ENCODE measurements at places on chromosomes 4 and X.

- no peak for DNase-seq
These were observed 237.6 kb upstream of the NDST3 start for GRCh38 chr4:117796677-117797076.

- no peak for DNase-seq
These were observed 81.0 kb upstream of the ESX1 start for GRCh38 chrX:104335756-104336155.

DNA sequence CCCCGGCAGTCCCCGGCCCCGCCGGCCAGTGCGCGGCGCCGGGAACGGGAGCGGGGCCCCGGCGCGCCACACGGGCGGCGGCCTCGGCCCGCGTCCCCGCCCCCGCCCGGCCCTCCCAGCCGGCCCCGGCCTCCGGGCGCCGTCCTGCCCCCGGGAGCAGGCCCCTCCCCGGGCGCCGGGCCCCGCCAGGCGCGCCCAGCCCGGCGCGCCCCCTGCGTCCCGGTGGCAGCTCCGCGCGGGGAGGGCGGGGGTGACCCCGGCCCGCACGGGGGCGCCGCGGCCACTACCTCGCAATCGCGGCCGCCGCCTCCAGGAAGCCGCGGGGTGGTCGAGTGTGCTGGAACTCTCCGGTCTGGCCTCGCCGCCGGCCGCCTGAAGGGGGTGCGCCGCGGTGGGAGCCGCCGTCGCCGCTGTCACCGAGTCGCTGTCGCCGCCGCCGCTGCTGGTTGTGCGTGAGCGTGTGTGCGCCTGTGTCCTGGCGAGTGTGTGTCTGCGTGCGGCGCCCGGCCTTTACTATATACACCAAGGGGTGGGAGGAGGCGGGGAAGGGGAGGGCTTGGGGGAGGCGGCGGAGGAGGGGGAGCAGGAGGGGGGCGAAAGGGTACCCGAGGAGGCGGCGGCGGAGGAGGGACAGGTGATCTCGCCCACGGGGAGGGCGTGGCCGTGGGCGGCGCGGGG, at the start of gene RAI2:
RAI2 (minus strand) TSS at position 488 of the 678 bp plus-strand sequence. CDS start 59,288 bp downstream, outside the sequence.
- DNase-seq: no peak

- DNase-seq: no peak
These were observed 389.5 kb upstream of the GRID2 start for GRCh38 chr4:91914176-91914804.

DNA sequence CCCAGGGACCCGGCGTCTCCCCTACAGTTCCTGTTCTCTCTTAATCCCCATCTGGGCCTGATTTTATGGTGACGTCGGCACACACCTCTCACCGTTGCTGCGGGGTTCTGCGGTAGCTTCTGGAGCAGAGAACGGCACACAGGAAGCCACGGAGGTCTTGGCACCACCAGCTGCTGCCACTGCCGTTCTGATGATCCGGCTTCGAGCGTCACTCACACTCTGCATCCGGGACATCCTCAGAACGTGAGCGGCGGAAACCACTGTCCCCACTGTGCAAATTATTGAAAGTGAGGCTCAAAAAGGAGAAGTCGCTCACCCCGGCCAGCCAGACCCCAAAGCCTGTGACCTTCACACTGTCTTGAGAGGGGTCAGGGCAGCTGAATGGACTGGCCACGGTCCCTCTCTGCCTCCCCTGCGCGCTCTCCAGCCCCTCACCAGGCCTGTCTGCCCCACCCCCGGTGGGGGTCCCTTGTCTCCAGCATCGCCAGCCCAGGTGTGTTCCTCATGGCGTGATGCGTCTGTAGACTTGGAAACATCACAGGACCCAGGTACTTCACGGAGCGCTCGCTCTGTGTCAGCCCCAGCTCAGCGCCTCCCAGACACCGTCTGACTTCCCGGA, 201.1 kb downstream of the AFAP1 start:
- DNase-seq: no peak

DNA sequence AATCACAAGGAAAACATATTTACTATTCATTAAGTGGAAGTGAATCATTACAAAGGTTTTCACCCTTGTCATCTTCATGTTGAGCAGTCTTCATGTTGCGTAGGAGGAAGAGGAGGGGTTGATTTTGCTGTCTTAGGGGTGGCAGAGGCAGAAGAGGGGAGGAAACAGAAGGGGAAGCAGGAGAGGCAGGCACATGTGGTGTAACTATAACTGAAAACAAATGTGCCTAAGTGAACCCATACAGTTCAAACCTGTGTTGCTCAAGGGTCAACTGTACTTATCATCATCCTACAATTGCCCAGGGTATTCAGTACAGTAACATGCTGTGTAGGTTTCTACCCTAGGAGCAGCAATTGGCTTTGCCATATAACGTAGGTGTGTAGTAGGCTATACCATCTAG, 47.2 kb downstream of the SYNPO2 start:
- DNase-seq: no peak

- DNase-seq: no peak
These were observed 18.6 kb downstream of the PALLD start for GRCh38 chr4:168515222-168516011.

DNA sequence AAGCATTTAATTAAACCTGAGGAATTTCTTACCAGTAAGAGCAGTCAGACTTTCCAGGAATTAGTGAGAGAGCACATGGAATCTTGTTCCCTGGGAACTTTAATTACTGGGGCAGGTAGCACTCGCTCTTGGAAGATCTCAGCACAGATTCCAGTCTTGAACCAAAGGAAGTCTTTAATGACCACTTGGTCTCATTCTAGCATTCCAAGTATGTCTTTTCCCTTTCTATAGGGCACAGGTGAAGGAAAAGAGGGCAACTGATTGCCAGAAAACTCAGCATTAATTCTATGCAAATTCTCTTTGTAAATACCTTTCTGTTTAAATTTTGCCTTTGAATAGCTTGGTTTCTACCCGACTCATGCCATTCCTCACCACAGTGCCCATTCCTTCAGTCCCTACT, 236.6 kb downstream of the LDB2 start:
- no peak for DNase-seq
